ENCODE measurements at places on chromosomes 7 and 10.

DNA sequence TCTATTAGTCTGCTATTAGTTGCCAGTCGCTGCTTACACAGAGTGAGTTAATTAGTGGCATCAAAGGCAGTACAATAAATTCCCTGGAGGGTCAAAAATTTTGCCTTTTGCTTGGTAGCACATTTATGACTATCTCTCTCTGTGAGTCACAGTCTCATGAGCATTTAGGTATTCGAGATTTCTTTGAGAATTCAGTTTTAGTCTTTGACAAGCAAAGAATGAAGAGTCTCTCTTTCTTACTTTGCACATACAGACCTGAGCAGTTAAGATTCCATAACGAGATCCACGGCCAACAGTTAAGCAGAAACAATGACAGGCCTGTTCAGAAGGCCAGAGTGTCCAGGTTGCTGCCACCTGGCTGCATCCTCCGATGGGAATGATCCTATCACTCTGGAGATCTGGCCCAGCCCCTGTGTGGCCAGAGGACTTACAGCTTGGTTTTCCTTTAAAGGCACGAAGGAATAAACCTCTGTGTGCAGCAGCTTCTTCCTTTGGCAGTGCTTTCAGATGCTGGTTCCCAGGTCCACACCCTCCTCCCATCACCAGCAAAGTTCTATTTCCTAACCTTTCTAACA, 80.6 kb downstream of the GLI3 start:
- peak; percentile 13 for DNase-seq

DNA sequence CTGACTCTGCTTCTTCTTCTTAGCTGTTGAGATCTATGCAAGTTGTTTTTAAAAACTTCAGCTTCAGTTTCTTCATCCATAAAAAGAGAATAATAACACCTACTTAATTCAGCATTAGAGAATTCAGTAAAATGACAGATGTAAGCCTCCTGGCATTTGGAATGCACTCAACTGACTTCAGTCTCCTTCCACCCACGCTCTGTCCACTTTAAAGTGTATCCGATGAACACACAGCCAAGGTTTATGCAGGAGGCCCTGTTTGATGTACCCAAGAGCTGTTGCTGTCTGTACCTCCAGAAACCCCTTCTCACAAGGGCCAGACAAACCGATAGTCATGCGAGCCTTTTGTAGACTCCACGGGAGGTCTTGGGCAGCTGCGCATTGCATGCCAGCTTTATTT, 27.1 kb upstream of the SLC35B4 start:
- DNase-seq, result no peak

- DNase-seq, result no peak
These were observed 347.3 kb downstream of the ARL4A start for GRCh38 chr7:13034693-13035092.

- DNase-seq, result no peak
These were observed 153.6 kb downstream of the CELF2 start for GRCh38 chr10:11170993-11171851.

DNA sequence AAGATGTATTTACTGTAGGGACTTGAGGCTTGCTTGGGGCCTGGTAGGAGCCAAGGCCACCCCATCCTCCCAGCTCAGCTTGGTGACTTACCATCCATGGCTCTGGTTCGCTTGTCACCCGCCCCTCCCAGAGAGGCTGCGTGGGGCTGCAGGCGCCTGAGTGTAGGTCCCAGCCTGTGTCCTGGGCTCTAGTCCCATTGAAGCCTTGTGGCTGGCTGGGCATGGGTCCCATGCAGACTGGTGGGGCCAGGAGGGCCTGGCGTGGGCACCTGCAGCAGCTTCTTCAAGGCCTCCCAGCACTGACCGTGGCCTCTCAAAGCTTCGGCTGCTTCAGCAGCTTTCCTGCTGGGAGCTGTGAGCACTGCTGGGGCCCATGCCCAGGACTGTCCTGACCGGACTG, 118.1 kb downstream of the INPP5A start:
- no peak for DNase-seq

All from hepatic stellate cell (primary cell).